WTC11 (cell line): ENCODE measurements at places on chromosomes 16 and 17. TPM values are rescaled to one million over a fixed set of nuclear protein-coding genes. Genes with fewer than 3 reads are reported as not detected.

Gene TNFRSF12A
- total RNA-seq: 78.9 to 87.0 TPM (median 79.5 TPM) in 3 replicates

GRCh38 chr16:70465999-70466804 lies 11.8 kb downstream of the FCSK start:
- no peak for DNase-seq

DNA sequence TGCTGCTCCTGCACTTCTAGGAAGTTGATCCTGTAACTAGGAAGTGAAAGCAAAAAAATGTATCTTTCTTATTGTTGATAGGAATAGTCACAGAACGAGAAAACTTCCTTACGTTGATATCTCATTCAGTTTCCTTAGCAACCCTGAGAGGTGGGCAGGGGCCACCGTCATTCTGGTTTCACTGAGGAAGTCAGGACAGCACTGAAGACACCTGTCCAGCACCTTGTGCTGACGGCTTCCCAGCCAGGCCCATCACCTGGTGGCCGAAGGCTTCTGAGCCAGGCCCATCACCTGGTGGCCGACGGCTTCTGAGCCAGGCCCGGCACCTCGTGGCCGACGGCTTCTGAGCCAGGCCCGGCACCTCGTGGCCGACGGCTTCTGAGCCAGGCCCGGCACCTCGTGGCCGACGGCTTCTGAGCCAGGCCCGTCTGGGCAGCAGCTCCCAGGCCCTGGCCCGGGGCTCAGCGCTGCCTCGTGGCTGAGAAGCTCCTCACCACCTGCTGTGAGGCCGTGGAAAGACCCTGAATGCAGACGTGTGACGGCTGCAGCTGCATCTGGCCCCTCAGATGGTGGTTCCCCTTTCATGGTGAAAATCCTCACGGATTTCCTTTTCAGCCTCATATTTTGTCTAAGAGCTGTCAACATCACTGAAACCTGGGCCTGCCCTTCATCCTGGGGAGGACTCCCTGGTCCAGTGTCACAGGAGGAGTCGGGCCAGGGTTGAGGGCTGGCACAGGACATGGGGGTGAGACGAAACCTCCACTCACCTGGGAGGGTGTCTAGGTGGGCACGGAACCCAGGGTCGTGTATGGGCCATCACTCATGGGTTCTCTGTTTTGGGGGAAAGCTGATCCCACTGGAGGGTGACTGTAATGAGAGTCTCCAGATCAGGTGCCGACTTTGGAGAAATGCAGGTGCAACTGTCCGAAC lies 33.0 kb upstream of the ZNF750 start:
- no peak for DNase-seq

DNA sequence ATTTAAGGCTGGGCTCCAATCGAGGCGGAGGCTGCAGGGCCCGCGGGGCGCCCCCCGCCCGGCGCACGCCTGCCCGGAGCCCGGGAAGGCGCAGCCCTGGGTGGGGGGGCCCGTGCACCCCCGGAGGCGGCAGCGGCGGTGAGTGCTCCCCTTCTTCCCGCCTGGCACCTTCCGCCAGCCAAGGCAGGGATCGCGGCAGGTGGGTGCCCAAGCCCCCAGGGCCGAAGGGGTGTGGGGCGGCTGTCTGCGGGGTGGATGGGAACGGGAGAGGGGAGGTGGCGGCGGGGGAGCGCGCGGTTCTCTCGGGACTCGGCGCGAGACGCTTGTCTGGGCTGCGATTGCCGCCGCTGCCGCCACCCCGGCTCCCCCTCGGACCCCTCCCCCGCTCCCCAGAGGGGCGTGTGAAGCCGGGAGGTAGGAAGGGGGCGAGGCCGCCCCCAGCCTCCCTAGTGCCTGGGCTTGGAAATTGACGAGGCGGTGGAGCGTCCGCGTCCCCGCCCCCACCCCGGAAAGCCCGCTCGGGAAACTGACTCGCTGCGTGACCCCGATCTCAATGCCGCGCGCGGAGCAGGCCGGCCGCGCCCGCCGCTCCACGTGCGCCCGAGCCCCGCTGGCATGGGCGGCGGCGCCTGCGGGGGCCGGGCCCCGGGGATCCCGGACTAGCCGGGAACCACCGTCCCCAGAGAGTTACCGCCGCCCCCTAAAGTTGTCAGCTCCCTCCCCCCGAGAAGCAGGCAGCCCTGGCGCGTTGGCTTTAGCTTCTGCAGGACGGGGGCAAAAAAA lies 231.5 kb downstream of the MRTFB start:
- DNase-seq: peak; percentile 65

GRCh38 chr17:81037798-81038733 lies 3.1 kb downstream of the BAIAP2 start:
- DNase-seq: no peak

- no peak for DNase-seq
Measured at GRCh38 chr17:31513731-31514427, 122.4 kb downstream of the RAB11FIP4 start.

DNA sequence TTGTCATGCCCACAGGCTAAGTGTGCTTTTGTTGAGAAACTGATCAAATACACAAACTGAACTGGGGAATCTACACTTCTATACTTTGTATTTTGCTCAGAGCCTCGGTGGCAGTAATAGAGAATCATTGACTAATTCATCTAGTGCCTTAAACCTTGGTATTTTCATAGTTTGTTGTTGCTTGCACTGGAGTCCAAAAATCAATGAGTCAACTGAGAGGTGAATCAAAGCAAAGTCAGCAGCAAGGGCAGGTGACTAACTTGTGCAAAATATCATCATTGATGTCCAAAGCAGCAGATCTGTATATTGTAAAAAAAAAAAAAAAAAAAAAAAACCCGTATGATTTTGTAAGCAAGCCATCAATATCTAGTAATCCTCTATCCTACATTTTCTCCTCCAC lies 296.4 kb downstream of the MAP2K6 start:
- no peak for DNase-seq

- no peak for DNase-seq
Measured at GRCh38 chr17:61349350-61349749, 50.3 kb upstream of the TBX2 start.

Gene SPN
- 2.3 to 2.4 TPM (median 2.3 TPM) in 3 replicates for total RNA-seq

Gene SDR42E2
- total RNA-seq: 0.09 to 0.18 TPM (median 0.13 TPM) in 3 replicates

GRCh38 chr17:49452661-49453060 lies 38.0 kb upstream of the PHB1 start:
- no peak for DNase-seq

Gene CLEC3A
- not detected in 3 replicates for total RNA-seq

Gene NOL11
- total RNA-seq: 61.5 to 67.0 TPM (median 66.4 TPM) in 3 replicates

- DNase-seq: no peak
Measured at GRCh38 chr16:46889245-46889941, 5.2 kb downstream of the GPT2 start.
